Mammary epithelial cell (primary cell): ENCODE measurements at places on chromosomes 6 and 20. TPM values are rescaled to one million over a fixed set of nuclear protein-coding genes. Genes with fewer than 3 reads are reported as not detected.

DNA sequence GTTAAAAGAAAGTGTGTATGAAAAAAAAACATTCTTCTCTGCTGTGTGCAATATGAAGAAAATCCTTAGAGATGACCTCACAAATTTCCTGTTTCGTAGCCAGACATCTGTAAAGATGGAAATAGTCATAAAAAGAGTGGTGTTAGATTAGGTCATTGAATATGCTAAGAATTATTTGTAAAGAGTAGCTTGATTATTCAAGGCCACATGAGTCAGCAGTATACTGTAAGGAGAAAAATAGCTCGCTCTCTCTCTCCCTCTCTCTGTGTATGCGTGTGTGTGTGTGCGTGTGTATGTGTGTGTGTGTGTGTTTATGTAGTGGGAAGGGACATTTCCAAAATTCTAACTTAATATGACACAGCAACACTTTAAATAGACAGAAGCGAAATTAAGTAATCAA, 78.8 kb downstream of the PTCHD4 start:
- DNase-seq: peak; percentile 87

DNA sequence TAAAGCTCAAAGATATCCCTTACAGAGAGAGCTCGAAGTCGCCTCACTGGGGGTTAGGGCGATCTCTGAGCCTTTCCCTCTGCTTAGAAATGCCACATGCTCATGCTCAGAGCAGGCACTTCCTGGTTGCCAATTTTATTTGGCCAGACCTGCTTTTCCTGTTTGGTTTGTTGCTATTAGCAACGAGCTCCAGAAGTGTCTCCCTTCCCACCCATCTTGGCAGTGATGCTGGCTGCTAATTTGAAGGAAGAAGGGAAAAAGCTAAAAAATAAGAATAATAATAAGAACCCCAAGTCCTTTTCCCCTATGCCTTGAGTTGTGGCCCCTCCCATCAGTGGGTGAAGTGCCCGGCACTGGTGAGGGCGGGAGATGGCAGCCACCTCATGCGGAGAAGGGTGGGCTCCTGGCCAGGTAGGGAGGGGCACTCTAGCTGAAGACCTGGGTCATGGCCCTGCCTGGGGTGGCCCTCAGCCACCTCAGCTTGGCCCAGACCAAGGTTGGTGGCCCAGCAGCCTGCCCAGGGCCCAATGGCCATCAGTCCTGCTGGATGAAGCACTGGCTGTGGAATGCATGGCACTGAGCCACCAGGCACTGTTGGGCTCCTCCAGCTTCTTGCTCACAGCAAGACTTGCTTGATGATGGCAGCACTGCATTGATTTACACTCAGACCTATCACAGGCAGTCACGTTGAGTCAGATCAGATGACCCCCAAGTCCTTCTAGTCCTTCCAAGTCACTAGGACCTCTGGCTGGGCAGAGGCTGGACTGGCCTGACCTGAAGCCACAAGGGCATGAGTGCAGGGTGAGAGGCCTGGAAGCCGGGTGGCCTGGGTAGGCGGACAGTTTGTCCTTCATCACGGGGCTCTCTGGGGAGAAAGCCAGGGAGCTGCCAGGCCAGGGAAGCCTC, 79.0 kb downstream of the SYNJ2 start:
- peak; percentile 82 for DNase-seq

DNA sequence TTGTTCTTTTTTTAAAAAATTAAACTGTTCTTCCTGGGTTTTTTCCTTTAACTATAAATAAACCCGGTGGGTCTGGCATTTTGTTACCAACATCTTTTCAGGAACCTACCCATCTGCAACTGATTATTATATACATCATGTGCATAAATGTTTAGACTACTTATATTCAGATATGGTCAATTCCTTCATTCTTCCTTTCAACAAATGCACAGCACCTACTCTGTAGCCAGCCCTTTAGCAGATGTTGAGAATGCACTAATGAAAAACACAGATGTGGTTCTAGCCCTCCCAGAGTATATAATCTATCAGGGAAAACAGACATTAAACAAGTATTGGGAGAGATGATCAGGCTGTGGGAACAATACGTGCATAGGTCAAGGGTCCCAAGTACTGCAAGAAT, 237.1 kb downstream of the UST start:
- no peak for DNase-seq

GRCh38 chr6:150196942-150197745, 54.3 kb downstream of the PPP1R14C start:
- no peak for DNase-seq

DNA sequence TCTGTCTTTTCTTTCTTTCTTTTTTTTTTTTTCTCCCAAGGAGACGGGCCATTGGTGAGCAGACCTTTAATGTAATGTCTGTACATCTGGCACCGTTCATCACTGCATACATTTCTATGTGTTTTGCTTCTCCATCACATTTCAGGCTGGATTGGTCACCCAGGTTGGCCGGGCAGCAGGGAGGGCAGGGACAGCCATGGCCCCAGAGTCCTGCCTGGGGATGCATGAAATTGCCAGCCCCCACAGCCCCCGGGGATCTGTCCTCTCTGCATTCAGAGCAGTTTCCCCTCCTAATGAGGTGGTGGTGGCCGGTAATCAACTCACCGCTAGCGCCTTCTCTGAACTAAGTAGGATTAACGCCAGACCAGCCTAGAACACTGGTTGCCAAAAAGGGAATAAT, 50.4 kb downstream of the APCDD1L start:
- DNase-seq: no peak

DNA sequence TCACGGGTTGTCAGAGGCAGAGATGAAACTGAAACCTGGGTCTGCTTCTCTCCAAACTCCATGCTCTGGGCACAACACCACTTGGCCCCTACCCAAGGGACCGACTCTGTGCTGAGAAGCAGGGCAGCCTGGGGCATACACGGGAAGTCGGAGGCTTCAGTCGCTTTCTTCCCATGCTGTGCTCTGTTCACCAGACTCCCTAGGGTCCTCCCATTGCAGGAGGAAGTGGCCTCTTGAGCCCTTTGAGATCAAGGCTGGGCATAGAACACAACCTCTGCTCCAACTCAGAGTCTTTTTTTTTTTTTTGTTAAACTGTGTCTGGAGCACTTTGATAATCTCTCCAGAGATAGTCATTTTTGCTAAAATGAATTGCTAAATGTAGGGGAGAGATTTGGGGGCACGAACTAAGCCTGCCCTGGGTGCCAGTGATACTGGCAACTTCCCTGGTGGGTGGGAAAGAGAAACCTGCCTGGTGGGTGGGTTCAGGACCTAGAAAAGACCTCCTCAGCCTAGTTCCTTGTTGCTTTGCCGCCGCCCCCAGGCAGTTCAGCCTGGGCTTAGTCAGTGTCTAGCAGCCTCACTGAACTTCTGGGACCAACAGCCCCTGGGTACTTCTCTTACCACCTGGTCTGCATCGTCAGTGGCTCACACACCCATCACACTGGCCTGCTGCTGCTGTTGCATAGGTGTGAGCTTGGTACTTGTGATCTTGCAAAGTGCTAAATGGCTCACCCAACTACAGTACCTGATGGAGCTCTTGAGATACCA, 62.0 kb downstream of the PPP1R14C start:
- no peak for DNase-seq

DNA sequence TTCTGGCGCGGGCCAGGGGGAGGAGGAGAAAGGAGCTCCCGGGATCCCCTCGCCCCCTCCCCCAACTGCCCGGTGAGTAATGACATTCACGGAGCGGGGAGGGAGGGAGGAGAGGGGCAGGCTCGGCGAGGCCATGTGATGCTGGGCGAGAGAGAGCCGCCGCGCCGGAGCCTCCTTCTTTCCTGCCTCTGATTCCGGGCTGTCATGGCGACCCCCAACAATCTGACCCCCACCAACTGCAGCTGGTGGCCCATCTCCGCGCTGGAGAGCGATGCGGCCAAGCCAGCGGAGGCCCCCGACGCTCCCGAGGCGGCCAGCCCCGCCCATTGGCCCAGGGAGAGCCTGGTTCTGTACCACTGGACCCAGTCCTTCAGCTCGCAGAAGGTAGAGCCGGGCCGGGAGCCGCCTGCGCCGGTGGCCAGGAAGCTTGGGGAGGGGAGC, at the start of gene GDAP1L1:
GDAP1L1 (plus strand) TSS at position 178 of the 441 bp plus-strand sequence; CDS start at position 205, 27 bp downstream.
- DNase-seq: no peak

GRCh38 chr20:17385798-17386197, 145.4 kb downstream of the BFSP1 start:
- no peak for DNase-seq

DNA sequence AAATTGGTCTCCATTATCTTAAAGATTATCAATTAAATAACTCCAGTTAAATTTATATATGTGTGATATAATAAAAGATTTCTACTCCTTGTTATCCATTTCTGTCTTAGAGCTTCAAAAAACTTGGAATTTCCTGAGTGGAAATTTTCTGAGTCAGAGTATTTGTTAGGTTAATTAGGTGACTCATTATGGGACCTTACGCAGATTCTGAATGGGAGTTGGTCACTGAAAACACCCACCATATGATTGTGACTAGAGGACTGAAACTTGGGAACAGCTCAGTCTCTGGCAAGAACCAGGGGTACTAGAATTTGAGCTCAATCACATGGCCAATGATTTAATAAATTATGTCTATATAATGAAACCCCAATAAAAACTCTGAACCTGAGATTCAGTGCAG, 125.4 kb upstream of the HMGCLL1 start:
- peak; percentile 93 for DNase-seq

DNA sequence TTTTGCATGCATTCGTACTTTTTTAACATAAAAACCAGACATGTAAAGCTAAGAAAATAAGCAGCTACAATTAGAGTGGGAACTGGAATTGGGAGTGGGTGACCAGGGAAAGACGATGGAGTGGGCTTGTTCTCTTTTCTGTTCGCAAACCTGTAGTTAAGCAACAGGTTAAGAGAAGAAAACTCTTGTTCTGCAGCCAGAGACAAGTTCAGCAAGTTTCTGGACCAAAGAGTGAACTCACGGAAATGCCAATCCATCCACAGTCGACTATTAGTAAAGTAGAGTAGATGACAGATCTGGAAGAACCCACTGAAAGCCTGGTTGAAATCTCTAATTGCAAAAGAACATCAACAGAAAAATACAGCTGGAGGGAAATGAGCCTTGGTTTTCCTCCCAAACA, 197.8 kb downstream of the TFAP2A start:
- no peak for DNase-seq

Gene ME1
- polyA plus RNA-seq: 11.5 TPM

Gene MAPK14
- 32.2 TPM for polyA plus RNA-seq

Gene SLC22A3
- 0.52 TPM for polyA plus RNA-seq

Gene SLC22A2
- not detected for polyA plus RNA-seq

Gene SLC22A7
- polyA plus RNA-seq: not detected

Gene PACRG
- not detected for polyA plus RNA-seq
